ENCODE measurements at places on chromosomes 16 and 17. TPM values are rescaled to one million over a fixed set of nuclear protein-coding genes. Genes with fewer than 3 reads are reported as not detected.

GRCh38 chr17:38429476-38430100 lies 1.3 kb downstream of the ARHGAP23 start:
- DNase-seq: no peak

DNA sequence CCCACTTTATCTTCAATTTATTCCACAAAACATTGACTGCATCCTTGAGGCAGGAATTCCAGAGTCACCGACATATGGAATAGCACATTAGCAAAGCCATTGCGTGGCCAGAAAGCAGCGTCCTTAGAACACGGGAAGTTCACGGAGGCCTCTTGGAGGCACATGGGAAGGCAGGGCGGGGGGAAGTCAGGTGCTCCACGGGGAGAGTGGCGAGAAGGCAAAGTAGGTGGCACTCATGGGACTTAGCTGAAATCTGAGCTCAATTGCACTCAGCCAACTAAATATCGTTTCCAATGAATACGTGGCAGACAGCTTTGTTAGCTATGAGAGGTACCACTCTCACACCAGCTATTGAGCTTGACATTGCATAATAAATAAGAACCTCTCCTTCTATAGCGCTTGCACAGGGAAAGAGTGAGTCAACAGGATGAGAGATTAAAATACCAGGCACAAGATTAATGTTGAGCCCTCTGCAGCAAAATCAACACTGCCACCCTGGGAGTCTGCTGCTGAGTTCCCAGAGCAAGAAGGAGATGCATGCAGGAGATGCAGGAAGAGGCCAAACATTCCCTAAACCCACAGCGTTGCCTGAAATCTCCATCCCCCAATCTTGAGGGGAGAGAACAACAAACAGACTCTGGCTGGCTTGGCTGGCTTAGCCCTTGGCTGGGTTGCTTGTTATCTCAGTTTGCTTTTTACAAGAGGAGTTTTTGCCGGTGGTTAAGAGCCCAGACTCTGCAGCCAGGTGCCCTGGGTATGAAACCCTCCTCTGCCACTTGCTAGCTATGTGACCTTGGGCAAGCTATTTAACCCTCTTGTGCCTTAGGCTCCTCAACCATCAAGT lies 28.8 kb downstream of the ABCC12 start:
- DNase-seq: no peak

DNA sequence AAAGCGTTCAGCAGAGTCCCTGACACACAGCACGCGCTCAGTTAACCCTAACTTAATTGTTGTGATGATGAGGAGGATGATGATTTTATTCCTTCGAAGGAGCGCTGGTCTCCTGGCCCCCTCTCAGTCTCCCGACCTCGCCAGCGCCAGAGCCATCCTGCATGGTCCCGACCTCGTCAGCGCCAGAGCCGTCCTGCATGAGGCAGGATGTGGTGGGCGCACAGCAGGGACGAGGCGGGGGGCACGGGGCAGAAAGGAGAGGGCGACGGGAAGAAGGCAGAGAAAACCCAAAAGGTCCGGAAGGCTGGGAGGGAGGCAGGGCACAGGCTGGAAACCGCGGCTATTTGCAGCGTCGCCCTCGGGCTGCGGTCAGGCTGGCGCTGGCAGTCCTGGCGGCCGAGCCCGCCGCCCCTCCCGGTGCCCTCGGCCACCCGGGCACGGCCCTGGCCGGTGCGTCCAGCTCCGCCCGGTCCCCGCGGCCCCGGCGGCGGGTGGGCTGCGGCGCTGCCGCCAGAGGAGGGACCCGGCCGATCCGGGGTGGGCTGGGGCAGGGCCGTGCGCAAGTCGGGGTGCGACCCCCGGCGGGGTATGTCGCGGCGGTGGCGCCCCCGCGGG lies 3.0 kb upstream of the TAC4 start:
- DNase-seq: peak; percentile 63

DNA sequence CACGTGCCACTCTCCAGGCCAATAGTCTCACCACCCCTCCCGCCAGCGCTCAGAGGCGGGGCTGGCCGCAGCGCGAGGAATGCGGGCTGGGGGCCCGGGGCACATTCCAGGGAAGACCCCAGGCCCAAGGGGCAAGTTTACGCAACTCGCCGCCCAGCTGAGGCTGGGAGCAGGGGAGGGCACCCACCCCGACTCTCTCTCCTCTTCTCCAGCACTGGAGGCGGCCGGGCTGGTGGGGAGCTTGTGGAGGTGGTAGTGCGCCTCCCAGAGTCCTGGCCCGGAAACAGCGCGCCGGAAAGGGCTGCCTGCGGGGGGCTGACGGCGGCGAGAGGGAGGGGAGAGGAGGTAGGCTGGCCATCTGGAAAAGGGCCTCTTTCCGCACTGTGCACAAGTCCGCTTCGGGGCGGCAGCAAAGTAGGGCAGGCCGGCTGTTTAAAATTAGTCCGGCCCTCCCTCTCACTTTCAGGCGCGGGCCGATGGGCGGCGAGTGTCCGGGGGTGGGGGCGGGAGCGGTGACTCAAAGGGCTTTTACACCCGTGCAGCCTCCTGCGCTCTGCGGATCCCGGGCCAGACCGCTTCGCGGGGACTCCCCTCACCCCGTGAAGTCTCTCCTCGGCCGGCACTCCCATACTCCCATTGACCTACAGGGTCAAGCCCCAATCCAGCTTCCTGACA lies 1.1 kb downstream of the FHOD1 start:
- DNase-seq: peak; percentile 84

- peak; percentile 76 for DNase-seq
These were observed 25.2 kb downstream of the TK2 start for GRCh38 chr16:66524601-66525164.

DNA sequence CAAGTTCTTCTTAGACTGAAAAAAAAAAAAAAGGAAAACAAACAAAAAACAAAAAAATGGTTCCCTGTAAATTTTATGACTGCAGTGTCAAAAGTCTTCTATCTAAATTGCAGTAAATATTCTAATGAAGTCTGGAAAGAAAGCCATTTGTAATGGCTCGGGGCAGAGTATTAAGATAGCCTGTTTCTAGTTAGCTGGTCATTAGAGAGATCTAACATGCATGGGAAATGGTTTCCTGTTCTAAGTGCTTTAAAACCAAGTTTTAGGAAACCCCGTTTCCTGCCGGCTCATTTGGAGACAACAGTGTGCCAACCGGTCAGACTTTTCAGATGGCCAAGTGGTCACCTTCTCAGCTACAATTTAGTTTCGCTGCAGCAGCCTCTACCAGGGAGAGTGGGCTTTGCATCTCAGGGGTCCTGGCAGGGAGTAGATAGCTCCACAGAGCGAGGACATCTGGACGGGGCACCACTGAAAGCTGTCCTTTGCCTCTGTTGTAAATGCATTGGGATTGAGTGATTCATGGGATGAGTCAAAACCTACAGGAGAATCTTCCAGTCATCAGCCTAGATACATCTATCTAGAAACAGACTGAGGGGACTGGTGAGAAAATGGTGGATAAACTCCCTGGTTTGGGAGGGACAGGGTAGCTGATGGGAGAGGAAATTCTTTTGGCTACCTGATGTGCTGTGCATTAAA lies 473.2 kb upstream of the SALL1 start:
- DNase-seq: no peak

DNA sequence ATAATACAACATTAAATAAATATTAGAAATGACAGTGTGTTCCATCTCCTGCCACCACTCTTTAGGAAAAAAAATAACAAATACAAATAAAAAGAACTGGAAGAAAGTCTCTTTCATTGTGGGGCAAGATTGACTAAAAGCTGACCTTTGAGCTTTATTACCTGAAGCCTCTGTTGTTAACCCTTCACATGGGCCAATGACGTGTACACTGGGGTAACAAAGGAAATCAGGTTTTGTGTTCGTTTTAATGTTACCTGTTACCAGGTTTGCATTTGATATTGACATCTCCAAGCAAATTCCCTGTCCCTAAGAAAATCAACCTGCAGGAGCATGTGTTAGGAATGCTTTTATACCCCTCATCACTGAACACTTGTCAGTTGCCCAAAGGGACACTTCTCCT lies 39.0 kb downstream of the NLK start:
- DNase-seq: no peak

DNA sequence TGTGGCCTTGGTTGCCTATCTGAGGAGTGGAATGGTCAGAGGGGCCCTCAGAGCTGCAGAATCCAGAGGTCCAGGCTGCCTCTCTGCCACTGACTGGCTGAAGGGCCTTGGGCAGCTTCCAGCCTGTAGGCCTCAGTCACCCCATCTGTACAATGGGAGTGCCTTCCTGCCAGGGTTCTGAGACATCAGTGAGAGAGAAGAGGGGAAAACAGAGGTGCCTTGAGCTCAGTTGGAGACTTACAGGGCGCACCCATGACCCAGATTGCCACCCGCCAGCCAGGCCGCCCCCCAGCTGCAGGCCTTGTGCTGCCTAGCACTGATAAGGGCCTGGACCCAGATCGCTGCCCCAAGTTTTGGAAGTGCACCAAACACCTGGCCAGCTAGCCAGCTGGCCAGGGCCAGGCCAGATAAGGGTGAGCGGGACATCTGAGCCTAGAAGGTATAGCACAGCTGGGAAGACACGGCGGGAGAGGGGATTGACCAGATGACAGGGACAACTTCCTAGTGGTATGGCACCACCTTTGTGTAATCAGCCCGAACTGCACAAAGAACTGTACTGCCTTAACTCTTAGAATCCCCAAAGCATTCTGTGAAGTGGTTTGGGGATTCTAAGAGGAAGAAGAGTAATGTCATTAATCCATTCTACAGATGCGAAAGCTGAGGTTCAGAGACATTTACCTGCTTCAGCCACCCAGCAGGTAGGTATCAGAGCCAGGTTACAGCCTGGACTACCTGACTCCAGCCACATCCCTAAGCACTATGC lies 1.4 kb downstream of the SLC4A1 start:
- DNase-seq: no peak

Gene HBQ1
- 1.6 TPM for total RNA-seq
